ENCODE measurements at places on chromosomes 12 and 14.

GRCh38 chr12:24505366-24506015, 443.4 kb downstream of the BCAT1 start:
- no peak for DNase-seq

- DNase-seq = no peak
Measured at GRCh38 chr12:46364777-46365580, 7.6 kb downstream of the SLC38A2 start.

- DNase-seq = peak; percentile 97
Measured at GRCh38 chr14:76812422-76813383, at the start of gene ANGEL1. TSS of gene ANGEL1 (minus strand) at chr14:76812882. CDS start at chr14:76812827, 55 bp downstream.

DNA sequence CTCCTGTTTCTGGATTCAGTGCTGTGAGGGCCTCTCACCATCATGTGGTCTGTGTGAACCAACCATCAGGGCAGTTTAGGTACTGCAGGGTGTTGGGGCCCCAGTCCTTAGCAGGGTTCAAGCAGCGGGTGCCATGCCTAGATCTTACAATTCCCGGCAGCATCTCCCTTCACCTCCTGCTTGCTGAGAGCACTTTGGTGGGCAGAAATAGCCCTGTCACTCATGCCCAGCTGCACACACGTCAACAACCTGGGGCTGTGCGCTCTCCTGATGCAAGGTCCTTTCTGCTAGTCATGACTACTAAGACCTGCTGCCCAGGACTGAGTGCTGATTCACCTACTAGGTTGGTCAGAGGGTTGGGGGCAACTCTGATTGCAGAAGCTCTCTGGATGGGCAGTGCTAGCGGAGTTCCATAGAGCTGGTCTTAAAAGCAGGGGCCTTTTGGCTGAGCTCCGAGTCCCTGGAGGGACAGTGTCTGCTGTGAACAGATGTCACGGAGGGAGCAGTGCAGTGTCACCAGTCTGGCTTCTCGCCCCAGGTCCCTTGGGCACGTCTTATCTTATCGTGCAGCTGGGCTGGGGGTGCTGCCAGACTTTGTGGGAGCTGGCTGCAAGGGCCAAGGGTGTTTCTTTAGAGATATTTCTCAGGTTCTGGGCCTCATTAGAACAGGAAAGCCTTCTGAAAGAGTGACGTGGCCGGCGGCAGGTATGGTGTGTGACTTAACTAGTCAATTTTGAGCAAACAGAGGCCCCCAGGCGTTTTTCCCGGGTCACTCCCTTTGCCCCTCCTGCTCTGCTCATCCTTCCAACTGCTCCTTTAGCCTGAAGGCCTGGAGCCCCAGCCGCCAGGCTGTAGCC, 71.8 kb downstream of the NINJ2 start:
- DNase-seq = peak; percentile 12

GRCh38 chr12:86729739-86730138, 473.5 kb upstream of the MGAT4C start:
- no peak for DNase-seq

GRCh38 chr14:51607711-51608110, 44.0 kb upstream of the FRMD6 start:
- no peak for DNase-seq

DNA sequence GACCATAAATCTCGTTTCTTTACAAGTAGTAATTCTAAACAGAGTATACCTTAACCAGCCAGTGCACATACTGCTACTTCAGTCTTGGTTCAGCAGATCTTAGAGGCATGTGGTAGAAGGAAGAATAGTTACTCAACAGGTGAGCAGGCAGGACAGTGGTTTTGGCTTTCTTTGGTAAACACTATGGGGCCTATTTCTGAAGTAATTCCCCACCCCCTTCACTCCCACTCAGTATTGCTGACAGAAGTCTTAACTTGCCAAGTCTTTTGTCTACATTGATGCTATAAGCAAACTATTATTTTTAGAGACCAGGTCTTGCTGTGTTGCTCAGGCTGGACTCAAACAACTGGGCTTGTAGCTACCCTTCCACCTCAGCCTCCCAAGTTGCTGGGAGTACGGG, 68.5 kb downstream of the FBXO34 start:
- no peak for DNase-seq

- DNase-seq = no peak
Measured at GRCh38 chr12:7695237-7695560, 376 bp downstream of the GDF3 start.

- peak; percentile 13 for DNase-seq
Measured at GRCh38 chr12:110355073-110355472, 48.4 kb downstream of the ANAPC7 start.

- no peak for DNase-seq
Measured at GRCh38 chr12:111010061-111010460, 89.7 kb upstream of the MYL2 start.

GRCh38 chr12:96256672-96257361, 62.6 kb downstream of the ELK3 start:
- DNase-seq = no peak

DNA sequence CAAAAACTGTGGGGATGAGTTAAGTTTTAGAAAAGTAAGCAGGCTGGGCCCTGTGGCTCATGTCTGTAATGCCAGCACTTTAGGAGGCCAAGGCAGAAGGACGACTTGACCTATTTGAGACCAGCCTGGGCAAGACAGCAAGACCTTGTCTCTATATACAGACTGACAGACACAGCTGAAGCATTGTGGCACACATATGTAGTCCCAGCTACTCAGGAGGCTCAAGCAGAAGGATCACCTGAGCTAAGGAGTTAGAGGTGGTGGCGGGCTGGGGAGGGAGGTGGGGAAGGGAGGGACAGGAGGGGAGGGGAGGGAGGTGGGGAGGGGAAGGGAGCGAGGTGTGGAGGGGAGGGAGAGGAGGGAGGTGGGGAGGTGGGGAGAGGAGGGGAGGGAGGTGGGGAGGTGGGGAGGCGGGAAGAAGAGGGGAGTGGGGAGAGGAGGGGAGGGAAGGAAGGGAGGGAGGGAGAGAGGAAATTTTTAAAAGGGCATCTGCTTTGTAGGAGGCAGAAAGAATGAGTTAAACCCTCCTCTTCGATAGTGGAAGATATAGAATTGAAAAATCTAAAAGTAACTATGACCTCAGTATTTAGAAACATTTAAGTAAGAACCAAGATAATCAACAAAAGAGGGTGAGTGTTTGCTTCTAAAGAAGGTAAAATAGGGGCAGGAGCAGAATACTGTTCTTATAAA, 30.9 kb downstream of the MED13L start:
- DNase-seq = no peak

DNA sequence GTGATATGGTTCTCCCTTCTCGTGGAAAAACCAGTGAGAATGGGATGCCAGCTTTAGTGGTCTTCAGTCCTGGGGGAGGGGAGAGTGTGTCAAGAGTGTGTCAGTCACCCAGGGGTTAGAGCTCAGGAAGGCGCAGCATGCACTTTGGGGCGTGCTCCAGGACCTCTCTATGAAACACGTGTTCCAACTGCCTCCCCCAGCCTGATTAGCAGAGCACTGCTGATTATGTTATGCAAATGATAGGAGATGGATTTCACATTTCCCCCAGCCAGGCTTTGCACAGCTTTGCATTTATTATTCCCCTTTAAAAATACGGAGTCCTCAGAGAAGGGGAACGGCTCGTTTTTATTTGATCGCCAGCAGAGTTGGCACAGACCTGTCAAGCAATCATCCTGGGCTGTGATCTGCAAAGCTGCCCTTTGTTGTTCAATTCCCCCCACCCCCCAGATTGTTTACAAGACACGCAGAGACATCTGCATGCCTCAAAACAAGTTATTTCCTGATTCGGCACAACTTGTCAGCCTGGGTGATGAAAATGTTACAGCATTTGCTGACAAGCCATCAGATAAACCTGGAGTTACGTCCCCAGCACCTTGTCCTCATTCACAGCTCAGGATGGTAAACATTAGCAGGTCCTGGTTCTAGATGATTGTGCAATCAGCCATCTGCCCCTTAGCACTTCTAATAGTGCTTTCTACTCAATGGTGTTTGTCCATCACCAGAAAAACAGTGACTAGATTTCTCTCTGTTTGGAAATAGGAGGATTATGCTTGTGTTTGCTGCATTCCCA, 196.5 kb downstream of the NOVA1 start:
- DNase-seq = peak; percentile 61

GRCh38 chr12:132550014-132550802, 60.2 kb downstream of the LRCOL1 start:
- no peak for DNase-seq

GRCh38 chr14:89564286-89564957, 147.4 kb upstream of the FOXN3 start:
- DNase-seq = no peak

- no peak for DNase-seq
Measured at GRCh38 chr14:99073431-99073830, 198.6 kb downstream of the BCL11B start.

GRCh38 chr14:100737526-100737925, 10.8 kb downstream of the DLK1 start:
- no peak for DNase-seq

GRCh38 chr12:80432061-80432460, 12.0 kb upstream of the PTPRQ start:
- no peak for DNase-seq

- no peak for DNase-seq
Measured at GRCh38 chr12:59594943-59595500, 807 bp upstream of the SLC16A7 start.

- no peak for DNase-seq
Measured at GRCh38 chr14:22820731-22821130, 5.5 kb upstream of the SLC7A7 start.

DNA sequence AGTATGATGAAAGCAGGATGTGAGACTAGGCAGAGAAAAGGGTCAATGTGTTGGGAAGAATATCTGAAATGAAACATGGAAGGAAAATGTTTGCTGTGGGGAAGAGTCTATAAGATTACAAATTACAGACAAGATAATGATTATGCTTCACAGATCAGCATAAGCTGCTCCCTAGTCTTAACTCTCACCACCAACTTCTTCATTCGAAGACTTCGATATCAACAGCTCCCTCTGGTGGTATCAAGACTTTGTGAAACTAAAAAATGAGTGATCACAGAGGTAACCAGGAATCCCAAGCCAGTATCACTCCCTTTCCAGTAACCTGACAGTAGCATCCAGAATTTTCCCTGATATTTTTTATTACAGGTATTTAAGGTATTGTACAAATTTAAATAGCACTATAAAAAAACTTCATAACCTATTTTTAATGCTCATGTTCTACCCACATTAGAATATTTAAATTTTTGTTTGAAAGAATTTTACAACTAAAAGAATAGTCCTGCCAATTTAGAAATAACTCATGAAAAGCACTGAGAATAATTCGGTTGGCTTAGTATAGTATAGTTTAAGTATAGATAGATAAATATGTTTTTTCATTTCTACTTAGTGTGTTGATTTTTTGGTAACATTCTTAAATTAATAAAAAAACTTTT, 84.4 kb downstream of the C2CD5 start:
- DNase-seq = no peak

DNA sequence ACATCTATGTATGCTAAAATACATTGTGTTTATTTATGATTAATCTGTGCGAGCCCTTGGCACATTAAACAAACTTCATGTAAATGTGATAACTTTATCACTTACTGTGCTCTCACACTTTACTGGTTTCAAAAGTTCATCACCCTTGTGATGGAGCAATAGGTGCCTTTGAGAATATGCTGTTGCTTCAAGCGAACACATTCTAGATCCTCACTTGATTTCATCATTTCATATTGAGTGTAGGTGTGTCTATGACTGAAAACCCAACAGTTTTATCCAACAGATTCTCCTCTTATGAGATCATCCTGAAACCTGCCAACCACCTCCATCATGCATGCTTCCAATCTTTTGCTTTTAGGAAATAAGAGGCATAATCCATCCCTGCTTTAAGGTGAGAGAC, 854.4 kb downstream of the TMEM121 start:
- DNase-seq = no peak

- no peak for DNase-seq
Measured at GRCh38 chr12:87836190-87836589, 193.0 kb downstream of the C12orf50 start.

DNA sequence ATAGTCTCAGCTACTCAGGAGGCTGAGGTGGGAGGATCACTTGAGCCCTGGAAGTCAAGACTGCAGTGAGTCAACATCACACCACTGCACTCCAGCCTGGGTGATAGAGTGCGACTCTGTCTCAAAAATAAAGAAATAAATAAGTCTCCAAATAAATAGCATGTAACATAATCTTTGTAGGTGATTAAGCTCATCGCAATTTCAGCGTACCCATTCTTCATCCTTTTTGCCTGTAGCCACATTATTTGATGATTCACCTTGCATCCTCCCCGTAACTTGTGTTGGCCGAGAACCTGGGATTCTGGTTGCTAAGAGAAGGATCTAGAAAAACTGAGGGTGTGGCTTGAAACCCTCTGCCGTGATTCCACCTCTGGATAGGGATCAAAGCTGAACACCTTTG, 115.1 kb downstream of the GALC start:
- DNase-seq = no peak

- no peak for DNase-seq
Measured at GRCh38 chr14:62453226-62453625, 592.0 kb downstream of the KCNH5 start.

DNA sequence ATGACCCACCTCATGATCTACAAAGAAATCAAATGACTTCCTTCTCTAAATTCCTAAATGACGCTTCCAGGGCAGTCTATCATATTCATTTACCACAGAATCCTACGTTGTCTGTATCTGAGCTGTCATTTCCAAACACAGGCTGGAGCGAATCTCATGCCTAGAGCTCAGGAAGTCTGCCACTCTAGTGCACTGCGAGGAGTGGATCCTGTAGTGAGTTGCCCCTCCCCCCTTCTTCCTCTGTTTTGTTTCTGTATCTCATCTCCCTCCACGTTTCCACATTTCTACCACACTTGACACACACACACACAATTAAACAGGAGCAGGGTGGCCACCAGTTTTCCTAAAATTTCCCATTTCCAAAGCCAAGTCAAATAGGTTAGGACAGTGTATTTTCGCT, 415.4 kb upstream of the PRICKLE1 start:
- DNase-seq = no peak

GRCh38 chr14:69208666-69209065, 17.4 kb downstream of the EXD2 start:
- DNase-seq = no peak

GRCh38 chr12:60501124-60501729, 905.4 kb downstream of the SLC16A7 start:
- DNase-seq = peak; percentile 66

DNA sequence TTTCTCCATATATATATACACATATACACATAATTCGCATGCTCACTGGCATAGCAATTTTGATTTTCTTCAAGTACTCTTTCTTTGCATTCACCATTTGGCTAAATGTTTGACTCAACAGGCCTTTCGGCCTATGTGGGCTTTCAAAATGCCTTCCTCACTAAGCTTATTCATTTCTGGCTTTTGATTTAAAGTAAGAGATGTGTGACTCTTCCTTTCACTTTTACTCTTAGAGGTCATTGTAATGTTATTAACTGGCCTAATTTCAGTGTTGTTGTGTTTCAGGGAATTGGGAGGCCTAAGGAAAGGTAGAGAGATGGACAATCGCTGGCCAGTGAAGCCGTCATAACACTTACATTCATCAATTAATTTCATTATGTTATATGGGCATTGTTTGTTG, 14.5 kb upstream of the KLRD1 start:
- DNase-seq = no peak

GRCh38 chr12:110733089-110733715, 9.5 kb downstream of the PPP1CC start:
- DNase-seq = peak; percentile 24

- no peak for DNase-seq
Measured at GRCh38 chr14:50357753-50358395, 38.8 kb downstream of the CDKL1 start.

All from NCI-H446 (cell line).